Stimulated activated CD4-positive, alpha-beta T cell treated with anti-CD3 and anti-CD28 coated beads, Interleukin-1b, Interleukin-23, amount 100 ng/mL, for 24 hours (primary cell): ENCODE measurements at places on chromosomes 2 and 18.

DNA sequence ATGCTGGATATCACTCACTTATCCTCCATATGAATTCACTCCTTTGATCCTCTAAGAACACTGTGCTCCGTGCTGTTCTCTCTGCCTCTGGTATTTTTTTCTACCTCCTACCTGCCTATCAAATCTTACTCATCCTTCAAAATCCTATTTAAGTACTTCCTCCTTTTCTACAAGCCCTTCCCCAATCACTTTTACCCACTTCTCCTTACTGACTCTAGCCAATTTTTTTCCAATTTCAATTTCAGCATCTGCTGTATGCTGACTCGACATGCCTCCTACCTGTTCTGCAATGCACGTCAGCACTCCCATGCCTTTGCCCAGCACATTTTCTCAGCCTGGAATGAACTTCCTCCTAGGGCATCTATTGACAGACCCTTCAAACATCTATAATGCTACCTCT, 37.3 kb upstream of the LNPK start:
- no peak for DNase-seq

DNA sequence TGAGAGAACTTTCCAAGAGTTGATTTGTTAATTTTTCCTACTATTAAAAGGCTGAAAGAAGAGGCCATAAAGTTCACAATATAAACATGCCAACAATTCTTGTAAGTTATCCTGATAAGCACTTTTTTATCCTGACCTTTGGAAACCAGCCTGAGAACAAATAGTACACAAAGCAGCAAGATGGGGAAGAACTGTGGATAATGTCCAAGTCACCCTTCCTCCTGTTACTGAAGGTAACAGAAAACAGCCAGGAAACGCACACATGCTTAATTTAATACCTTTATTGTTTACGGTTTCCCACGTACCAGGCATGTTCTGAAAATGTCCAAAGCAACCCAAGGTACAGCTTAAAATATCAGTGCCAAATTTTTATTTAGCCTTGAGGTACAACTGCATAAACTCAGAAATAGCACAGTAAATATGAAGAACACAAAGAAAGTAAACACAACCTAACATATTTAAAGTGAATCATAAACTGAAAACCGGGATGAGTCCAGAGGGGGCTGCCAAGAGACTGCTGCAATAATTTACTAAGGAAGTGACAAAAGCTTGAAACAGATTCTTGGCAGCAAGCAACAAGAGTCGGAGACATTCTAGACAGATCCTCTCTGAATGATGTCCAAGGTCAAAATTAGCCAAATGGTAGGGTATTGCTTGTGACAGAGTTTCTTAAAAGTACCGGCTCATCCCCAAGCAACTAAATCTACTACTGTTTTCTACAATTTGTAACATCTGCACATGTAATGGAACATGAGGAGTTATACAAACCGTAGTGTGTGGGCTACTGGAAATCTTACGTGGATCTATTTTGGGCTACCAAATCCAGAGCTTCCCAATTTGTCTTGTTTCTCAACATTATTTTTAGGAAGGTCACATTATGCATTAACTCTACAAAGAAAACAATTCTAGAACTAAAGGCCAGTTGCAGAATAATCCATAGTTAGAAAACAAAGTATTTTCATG, 93.2 kb downstream of the CABYR start:
- no peak for DNase-seq

DNA sequence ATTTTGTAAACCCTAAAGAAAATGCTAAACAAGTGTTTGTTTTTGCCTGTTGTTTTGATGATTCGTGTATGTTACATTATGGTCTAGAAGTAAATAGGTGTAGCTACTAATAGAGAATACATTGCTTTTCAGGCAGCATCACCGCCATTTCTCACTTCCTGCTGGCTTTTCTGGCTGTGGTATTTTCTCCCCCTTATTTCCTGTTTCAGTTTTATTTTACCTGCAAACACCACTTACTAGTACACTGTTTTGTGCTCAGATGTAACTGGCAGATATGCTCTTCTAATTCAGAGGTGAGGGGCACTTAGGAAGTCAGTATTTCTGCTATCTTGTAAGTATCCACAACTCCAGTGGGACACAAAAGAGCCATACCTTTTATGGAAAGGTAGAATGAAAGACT, 38.1 kb upstream of the SLC3A1 start:
- DNase-seq: no peak

DNA sequence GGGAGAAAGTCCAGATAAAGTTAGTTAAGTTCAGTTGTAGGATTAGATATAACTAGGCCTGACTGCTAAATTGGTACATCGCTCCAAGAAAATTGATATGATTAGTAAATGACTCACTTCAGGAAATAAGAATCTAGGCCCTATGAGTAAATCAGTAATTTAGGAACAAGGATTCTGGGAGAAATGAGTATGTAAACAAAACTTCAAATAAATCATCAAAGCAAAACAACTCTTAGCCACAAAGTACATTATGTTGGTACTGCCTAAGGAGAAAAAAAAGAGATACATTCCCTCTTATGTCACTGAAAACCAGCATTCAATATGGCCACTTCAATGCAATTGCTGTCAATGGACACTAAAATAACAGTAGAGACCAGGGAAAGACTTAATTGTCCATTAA, 529.1 kb downstream of the ZNF804A start:
- DNase-seq: no peak

DNA sequence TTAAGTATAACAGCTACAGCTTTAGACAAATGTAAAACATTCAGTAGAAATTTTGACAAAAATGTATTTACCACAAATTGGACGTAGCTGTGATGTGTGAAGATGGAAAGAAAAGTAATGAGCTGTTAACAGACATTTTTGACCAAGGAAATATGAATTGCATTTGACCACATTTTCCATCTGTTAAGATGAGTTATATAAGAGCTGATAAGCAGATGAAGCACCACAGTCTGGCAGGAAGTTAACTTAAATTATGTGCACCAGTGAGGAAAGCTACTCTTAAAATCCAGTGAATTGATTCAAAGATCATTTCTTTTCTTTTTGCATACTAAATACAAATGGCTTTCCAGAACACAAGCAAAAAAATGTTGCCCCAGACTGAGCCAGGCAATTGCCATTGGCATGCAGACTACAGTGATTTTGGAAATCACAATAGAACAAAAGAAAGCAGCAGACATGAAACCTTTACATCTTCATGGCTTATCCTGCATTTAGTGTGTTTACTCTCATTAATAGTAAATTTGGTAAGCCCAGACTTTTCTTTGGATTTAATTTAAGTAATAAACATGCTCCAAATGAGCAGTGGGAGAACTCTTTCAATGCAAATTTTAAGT, 493.7 kb downstream of the TMX3 start:
- DNase-seq: no peak

DNA sequence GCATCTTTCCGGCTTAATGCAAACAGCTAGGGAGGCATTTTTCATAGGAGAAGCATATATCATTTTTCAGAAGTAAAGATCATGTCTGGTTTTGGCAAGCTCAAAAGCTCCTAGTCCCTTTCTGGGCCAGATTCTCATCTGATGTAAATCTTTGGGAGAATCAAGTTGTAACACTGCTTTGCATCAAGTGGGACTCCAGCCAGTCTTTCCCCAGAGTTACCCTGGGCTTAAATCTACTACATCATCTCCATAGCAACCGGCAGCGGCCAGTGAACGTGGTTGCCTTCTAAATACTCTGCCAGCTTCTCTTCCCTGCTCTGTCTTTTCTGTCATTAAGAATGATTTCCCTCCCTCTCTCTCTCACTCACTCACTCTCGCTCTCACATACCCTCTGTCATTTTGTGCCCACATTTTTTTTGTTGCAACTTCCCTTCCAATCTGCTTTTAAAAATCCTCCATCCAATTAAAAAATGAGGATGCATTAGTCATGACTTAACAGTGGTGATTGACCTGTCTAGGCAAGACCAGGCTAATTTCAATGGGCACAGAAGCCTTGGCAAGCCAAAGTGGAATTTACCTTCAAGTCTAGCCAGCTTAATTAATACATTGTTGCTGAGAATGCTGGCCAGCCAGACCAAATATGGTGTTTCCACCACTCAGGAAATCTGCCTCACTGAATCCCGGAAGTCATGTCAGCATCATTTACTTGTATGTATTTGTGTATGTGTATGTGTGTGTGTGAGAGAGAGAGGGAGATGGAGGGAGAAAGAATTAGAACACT, 93.0 kb downstream of the NRP2 start:
- DNase-seq: no peak

GRCh38 chr2:241218131-241219029, 29.9 kb downstream of the ANO7 start:
- peak; percentile 14 for DNase-seq

- no peak for DNase-seq
Observed at GRCh38 chr2:147789720-147790119, 55.1 kb upstream of the ACVR2A start.

DNA sequence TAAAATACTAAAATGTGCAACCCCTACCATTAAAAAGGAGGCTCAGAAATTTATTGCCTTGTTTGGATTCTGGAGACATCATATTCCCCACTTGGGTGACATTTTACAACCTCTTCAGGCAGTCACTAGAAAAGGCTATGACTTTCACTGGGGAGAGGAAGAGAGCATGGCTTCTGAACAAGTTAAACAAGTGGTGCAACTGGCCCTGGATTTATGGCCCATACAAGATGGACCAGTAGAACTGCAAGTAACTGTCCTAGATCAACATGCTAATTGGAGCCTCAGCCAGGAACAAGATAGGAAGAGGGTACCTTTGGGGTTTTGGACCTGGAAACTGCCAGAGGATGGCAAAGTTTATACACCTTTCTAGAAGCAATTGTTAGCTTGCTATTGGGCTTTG, 4.0 kb upstream of the DSG2 start:
- no peak for DNase-seq

DNA sequence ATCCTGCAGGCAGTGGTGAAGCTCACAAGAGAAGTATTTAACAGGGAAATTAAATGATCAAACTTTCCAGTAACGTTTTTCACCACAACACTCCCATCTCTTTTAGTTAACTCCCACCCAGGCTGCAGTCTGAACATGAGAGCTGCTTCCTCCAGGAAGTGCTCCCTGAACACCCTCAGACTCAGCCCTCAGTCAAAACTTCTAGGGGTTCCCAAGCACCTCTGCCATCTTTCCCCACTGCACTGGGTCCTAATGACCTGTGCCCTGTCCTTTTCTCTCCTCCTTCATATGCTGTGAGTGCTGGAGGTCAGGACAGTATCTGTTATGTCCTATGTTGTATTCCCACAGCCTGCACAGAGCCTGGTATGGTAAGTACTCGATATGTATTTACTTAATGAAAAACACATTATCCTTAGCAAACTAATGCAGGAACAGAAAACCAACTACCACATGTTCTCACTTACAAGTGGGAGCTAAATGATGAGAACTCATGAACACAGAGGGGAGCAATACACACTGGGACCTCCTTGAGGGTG, 49.2 kb upstream of the ASPRV1 start:
- DNase-seq: no peak

DNA sequence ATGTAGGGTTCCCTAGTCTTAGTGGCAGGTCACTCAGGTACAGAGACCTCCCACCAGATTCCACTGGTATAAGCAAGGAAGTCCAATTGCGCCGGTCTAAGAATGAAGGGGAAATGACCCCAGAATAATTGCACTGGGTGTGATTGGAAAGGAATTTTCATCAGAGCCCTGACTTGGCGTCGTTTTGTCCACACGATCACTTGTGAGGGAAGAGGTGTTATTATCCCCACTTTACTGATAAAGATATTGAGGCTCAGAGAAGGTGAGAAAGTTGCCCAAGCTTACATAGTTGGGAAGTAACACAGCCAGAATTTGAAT, 61.5 kb downstream of the CIB4 start:
- DNase-seq: no peak
